C1 segment of cervical spinal cord (tissue), 14 donors: ENCODE measurements at places on chromosomes 3 and 15.

DNA sequence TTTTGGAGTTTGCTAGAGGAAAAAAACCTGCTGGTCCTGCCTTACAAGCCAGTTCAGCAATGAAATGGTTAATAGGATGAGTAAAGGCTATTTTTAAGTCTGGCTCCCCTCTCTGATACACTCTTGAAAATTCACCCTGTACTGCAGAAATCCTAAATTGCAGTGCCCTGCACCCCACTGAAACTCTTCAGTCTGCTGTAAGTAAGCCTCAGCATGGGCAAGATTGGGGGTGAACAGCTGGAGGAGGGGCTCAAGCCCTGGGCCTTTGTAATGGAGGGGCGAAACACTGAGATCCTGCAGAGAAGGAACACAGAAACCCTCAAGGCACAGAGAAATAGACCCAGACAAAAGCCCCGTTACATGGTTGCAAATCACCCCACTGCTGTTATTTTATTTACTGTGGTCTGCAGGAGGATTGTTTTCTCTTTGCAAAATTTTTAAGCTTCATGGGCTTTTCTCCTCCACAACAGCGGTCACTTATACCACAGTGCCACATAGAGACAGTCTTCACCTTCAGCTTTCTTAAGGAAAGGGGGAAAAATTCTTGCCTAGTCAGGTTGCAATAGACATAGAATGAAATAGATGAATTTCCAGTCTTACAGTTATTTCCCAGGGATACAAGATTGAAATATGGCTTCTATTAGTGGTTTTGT is 45.0 kb downstream of the SOX2 start:
- DNase-seq, result peak; percentile 34

DNA sequence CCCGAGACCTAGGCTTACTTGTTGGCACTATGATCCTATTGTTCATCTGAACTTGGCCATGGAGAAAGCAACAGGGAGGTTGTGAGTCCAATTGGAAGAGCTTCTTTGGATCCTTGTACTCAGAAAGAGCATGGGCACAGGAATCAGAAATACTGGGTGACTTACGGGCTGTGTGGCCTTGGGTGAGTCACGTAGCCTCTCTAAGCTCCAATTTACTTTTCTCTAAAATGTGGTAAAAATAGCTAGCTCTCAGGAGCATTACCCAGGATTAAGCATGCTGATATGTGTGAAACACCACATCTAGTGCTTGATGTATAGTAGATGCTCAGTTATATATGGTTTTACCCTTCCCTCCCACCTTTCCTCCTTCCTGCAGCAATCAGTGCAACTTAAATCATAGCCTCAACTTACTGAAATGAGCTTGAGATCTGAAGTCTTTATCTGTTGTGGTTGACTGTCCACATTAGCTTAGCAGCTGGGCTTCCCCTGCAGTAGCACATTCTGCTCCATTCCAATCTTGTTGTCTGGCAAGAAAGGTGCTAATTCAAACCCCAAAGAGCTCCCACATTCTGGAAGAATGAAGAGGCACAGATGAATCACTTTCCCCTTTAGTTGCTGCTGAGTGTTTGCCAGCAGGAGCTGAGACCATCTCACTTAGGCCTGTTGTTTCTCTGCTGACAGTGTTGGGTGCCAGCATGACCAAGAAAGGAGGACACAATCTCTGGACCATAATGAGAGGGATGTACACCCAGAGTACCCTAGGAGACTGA is 299.1 kb upstream of the TRIM42 start:
- no peak for DNase-seq

DNA sequence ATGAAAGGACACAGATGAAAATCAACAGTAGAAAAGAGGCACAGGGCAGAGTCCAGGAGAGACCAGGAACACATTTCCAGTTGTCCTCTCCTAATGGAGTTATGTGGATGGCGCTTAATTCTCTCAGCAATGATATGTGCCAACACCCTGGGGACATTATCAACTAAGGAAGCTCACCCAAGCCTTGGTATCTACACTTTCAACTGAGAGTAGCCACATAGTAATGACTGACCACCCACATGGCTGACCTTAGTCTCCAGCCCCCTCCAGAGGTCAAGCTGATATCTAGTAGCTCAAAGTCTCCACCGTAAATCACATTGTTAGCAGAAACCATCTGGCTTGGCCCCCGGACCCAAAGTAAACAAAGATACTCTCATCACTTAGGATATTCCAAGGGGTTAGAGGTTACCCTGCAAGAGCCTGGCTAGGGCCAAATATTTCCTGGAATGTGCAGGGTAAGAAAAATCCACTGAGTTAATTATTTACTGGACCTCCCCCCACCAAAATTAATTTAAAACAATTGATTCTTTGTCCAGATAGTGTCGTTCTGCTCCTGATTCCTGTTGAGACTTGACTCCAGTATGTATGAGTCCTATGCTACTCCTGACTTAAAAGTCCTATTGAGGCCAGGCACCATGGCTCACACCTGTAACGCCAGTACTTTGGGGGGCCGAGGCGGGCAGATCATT is 24.8 kb downstream of the GABRR3 start:
- no peak for DNase-seq

DNA sequence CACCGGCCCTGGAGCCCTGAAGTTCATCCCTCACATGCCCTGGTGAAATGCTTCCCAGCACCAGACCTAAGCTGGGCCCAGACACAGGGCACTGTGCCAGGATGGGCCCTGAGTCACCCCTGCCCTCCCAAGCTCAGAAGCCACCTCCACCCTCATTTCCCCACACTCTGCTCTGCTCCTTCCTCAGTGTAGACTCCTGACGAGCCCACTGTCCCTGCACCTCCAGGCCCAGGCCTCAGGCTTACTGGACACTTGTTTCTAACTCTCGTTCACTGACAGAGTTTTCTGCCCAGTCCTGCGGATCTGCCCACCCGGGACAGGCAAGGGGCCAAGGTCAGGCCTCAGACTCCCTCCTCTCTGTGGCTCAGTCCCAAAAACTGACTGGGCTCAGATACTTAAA is 112.6 kb upstream of the RNF7 start:
- DNase-seq, result no peak

- DNase-seq, result no peak
These were observed 49.3 kb downstream of the TMOD3 start for GRCh38 chr15:51878446-51879386.

DNA sequence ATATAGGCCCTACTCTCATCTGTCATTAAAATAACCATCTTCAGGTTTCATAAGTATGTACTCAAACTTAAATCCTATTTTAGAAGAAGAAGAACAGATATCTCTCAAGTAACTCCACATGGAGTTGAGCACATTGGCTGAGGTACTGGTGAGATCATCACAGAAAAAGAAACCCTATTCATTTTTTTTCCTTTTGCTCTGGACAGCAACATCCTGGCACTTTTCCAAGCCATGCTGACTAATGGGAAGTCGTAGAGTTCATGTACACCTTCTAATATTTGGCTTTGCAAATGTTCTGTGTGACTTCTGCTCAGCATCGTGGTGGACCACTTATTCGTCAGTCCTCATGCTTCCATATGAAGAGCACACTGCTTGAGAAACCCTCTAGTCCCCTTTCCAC is 336.0 kb upstream of the KCNH8 start:
- DNase-seq, result no peak

DNA sequence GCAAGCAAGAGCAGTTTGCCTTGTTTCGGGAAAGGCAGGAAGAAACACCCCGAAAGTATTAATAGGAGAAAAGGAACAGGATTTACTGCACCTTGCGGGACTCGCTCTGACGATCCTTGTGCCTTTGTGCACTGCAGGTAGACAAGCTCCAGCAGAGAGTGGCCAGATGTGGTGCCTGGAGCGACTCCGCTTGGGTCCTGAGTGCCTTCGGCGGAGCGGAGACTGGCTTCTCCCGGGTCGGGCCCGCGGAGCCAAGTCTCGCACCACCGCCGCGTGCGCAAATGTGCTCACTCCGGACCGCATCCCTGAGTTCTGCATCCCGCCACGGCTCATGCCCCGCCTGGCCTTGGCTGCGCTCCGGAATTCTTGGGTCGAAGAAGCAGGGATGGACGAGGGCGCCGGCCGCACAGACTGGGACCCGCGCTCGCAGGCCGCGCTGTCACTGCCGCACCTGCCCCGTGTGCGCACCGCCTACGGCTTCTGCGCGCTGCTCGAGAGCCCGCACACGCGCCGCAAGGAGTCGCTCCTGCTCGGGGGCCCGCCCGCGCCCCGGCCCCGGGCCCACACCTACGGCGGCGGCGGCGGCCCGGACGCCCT is 769 bp downstream of the C2CD4A start:
- DNase-seq, result no peak

- DNase-seq, result peak; percentile 66
These were observed at the start of gene FBN1 for GRCh38 chr15:48645558-48646330. Gene FBN1 (minus strand): TSS chr15:48645709. CDS start chr15:48644769, 940 bp downstream.

- no peak for DNase-seq
These were observed 14.2 kb upstream of the HOMER2 start for GRCh38 chr15:82966671-82967071.

GRCh38 chr3:179658606-179659005 is 5.8 kb downstream of the USP13 start:
- DNase-seq, result no peak

DNA sequence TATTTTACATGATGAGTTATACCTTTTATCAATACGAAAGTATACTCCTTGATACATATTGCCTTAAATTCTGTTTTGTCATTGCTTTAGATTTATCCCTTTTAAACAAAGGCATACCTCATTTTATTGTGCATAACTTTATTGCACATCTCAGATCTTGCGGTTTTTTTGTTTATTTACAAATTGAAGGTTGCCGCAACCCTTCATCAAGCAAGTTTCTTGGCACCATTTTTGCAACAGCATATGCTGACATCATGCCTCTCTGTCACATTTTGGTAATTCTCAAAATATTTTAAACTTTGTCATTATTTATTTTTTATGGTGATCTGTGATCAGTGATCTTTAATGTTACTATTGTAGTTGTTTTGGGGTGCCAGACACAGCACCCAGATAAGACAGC is 20.9 kb downstream of the SNRK start:
- no peak for DNase-seq

DNA sequence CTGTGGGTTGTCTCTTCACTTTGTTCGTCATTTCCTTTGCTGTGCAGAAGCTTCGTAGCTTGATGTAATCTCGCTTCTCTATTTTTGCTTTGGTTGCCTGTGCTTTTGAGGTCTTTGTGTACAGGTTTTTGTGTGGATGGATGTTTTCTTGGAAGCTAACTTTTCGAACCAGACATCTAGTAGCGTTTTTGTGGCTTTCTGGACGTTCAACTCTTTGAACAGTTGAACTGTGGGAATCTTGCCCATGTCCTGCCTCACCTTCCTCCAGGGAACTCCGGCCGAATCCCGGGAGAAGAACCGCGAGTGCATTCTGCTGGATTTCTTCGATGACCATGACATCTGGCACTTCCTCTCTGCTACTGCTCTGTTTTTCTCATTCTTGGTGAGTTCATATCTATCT is 70.6 kb downstream of the USF3 start:
- no peak for DNase-seq

DNA sequence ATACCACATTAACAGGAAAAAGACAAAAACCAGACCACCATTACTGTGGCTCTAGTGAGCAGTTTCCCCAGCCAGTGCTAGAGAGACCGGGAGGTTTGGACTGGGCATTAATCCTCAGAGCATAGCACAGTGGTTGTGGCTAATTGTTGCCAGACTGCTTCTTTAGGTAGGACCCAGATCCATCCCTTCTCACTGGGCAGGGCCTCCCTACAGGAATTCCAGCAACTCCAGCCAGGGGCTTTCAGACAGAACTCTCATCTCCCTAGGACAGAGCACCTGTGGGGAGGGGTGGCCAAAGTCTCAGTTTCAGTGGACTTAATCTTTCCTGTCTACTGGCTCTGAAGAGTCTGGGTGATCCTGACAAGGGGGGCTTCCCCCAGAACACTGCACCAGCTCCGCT is 759.6 kb downstream of the SQOR start:
- no peak for DNase-seq

DNA sequence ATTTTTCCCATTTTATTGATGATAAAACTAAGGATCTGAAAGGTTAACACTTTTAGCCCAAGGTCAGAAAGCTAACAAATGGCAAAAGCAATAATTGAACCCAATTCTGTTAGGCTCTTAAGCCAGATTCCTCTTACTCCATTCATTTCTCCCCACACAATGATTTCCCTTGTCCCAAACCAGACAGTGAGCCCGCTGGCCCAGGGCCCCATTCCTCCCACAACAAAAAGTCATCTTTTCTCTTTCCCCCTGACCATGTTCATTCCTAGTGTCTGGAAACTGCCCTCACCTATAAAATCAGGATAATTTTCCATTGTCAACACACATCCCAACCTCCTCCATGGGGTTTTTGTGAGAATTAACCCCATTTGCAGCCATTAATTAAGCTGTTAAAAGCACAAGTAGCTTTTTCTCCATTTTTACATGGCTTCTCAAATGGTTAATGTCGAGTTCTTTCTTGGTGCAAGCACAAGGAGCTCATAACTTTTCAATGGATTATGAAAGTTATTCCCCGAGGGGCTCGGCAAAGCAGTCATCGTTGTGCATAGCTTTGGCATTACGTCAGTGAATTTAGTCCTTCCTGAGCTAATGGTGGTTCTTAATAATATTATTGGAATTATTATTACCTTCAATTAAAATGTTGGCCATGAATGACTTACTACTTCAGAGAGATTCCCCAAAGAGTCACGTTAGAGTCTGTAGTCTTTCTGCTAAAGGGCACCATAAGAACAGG is 151.0 kb upstream of the WNT5A start:
- DNase-seq, result no peak

- DNase-seq, result no peak
These were observed 148.0 kb upstream of the MBNL1 start for GRCh38 chr3:152120601-152121269.

- no peak for DNase-seq
These were observed 3.9 kb downstream of the CHST2 start for GRCh38 chr3:143123353-143123984.

- DNase-seq, result no peak
These were observed 243.6 kb upstream of the MDFIC2 start for GRCh38 chr3:70556056-70556455.

- DNase-seq, result no peak
These were observed 128.2 kb upstream of the SLC7A14 start for GRCh38 chr3:170714122-170714521.

DNA sequence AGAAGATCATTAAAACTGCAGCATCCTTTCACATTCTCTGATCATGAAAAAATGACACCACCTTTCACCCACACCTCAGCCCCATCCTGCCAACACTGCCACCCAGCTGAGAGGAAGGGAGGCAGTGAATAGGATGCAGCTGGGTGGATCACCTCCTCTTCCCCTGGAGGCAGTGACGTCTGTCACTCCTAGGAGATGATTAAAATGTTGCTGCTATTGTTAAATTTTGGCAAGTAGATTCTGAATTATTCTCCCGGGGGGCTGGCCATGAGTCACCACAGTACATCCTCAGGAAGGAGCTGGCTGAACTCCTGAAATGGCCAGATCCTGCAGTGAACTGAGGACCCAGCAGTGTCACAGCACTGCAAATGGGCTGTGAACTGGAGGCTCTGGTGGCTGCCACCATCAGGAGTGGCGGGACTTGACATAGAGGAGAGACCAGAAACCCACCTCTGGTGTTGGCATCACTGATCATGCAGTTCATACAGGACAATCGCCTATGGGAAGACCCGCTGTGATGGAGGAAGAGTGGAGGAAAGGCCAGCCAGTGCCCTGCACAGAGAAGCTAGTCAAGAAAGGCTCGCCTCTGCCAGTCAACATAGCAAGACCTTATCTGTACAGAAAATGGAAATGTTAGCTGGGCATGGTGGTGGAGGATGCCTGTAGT is 199.1 kb downstream of the FAM43A start:
- DNase-seq, result no peak

GRCh38 chr15:52502608-52503007 is 26.1 kb downstream of the MYO5A start:
- no peak for DNase-seq

- no peak for DNase-seq
These were observed 216.1 kb downstream of the OPA1 start for GRCh38 chr3:193809106-193809505.

GRCh38 chr15:41850482-41851166 is 12.0 kb downstream of the PLA2G4B start:
- DNase-seq, result no peak

- no peak for DNase-seq
These were observed 151.3 kb upstream of the LPP start for GRCh38 chr3:188002626-188003138.
